Activated T-helper 1 cell treated with Interleukin-2 at 50 U/mL for 16 hours (primary cell): ENCODE measurements at places on chromosomes 5 and 9.

- DNase-seq = no peak
These were observed 28.9 kb downstream of the TMEM167A start for GRCh38 chr5:83048277-83048676.

GRCh38 chr5:167765352-167765751 is 526.1 kb upstream of the WWC1 start:
- DNase-seq = no peak

GRCh38 chr5:178352035-178352349 is 119.4 kb upstream of the PHYKPL start:
- DNase-seq = no peak

GRCh38 chr5:76855961-76856360 is 6.1 kb downstream of the S100Z start:
- peak; percentile 5 for DNase-seq

- no peak for DNase-seq
These were observed 2.8 kb upstream of the DUSP1 start for GRCh38 chr5:172773481-172774469.

- no peak for DNase-seq
These were observed 160.5 kb downstream of the FGF18 start for GRCh38 chr5:171579976-171580411.

DNA sequence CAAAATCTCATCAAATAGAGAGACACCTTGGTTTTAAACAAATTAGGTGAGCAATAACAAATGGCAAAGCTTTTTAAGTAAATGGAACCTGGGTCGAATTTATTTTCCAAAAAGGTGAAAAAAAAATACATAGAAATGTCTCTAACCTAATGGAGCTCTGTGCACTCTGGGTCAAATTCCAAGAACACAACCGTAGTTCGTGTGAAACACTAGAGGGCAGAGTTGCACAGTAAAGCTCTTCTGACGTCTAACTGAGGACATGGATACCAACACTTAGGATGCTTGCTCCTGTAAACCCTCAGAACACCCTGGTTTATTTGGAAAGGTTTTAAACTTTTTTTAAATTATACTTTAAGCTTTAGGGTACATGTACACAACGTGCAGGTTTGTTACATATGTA is 18.9 kb downstream of the MARCHF11 start:
- no peak for DNase-seq

DNA sequence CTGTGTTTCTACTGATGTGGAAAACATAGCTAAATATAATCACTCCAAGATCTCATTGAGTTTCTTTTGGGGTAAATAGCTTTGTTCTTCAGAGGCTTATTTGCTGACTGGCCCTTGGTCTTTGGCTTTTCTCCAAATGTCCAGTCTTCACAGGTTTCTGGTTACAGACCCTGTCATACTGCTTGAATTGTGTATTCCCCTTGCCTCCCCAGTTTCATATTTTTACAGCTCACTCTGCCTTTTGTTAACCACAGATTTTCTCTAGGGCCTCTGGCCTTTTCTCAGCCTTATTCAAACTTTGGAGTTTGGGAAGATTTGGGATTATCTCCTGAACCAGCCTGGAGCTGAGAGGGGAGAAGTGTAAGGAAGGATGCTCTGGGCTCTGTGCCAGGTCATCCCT is 23.9 kb downstream of the ISOC1 start:
- DNase-seq = no peak

- DNase-seq = no peak
These were observed 23.2 kb downstream of the TEX53 start for GRCh38 chr9:114634387-114634786.

GRCh38 chr5:139185589-139185988 is 12.6 kb downstream of the SIL1 start:
- no peak for DNase-seq

GRCh38 chr5:177301503-177302165 is 1.9 kb downstream of the RAB24 start:
- no peak for DNase-seq

- no peak for DNase-seq
These were observed 555.3 kb upstream of the ZNF462 start for GRCh38 chr9:106307670-106308069.

DNA sequence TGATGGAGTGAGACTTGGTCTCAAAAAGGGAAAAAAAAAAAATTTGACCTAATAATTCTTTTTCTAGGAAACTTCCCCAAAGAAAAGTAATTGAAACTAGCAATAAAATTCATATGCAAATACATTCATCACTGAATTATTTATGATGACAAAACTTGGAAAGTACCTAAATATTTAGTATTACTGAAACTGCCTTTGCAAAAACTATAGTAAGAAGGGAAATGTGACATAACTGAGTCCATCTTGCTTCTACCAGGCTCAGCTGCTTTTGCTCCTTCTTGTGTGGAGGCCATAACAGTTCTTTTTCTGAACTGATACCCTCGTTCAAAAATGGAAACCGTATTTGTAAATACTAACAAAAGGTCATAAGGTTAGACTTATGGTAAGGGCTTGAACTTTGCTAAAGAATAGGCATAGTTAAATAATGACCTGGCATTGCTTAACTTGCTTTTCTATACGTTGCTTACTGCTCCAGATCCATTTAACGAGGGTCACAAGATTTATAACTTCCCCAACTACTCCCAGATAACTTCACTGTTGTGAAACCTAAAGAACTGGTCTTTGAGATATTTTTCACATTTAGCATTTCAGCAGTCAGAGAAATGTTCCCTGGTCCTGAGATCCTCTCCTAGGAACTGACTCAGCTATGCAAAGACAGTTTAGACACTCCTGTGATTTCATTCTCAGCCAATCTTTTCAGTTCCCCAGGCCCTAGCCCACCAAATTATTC is 68.4 kb downstream of the CFAP95 start:
- DNase-seq = no peak

DNA sequence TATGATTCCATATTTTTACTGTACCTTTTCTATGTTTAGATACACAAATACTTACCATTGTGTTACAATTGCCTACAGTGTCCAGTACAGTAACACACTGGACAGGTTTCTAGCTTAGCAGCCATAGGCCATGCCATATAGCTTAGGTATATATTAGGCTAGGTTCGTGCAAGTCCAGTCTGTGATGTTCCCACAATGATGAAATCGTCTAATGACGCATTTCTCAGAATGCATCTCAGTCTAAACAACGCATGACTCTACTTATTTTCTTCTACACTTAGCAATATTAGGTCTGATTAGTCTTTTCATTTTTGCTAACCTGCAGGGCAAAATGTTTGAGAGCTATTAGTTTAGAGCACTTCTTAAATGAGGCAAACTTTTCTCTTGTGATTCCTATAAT is 22.7 kb downstream of the OR2S2 start:
- no peak for DNase-seq

- no peak for DNase-seq
These were observed 249.6 kb downstream of the DENND1A start for GRCh38 chr9:123680352-123680751.

- no peak for DNase-seq
These were observed 31.1 kb downstream of the FBXW11 start for GRCh38 chr5:171975262-171975876.

- DNase-seq = no peak
These were observed 18.7 kb downstream of the RMI1 start for GRCh38 chr9:83999141-83999918.

- no peak for DNase-seq
These were observed 19.2 kb downstream of the CETN3 start for GRCh38 chr5:90390326-90390725.

GRCh38 chr5:133423618-133424282 is 188.6 kb downstream of the FSTL4 start:
- peak; percentile 25 for DNase-seq

- no peak for DNase-seq
These were observed 1.3 kb downstream of the SH3RF2 start for GRCh38 chr5:145937432-145938250.

DNA sequence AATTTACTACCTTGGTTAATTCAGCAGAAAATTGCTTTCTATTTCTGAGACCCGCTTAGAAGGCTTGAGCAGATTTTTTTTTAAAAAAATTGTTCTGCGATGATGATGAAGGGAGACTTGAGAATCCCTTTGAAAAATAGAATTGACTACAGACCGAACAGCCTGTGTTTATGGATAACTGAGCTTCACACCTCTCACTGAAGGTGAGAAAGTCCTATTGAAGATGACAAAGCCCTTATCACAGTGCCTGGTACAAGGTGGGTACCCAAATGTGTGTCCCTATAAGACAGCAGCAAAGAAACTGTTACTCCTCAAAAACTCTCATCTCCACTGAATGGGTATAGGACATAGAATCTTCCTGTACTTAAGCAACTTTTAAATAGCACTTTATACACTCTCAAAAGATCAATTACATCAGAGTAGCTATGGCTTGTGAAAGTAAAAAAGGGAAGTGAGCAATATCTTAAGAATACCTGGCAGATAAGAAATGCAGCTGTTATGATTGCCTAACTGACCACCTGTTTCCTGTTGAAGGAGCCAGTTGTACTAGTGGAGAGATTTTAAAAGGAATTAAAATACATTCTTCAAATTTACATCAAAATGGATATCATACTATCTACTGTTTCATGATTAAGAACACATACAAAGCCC is 419.7 kb downstream of the CHSY3 start:
- DNase-seq = no peak

DNA sequence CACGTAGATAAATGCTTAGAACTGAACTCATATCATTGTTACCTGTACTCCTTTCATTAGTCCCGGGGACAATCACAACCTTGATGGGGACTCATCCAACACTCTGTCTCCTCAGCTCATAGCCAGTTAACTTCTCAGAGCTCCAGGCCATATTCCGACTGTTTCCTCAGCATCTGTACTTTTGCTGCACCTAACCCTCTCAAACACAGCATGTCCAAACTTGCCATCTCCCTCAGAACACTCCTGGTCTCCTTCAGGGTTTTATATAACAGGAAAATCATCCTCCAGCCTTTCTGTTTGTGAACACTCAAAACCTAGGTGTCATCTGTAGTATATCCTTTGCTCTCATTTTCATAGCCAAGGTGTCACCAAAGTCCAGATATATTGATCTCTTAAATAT is 150.5 kb downstream of the CDH6 start:
- no peak for DNase-seq

- no peak for DNase-seq
These were observed 137.8 kb upstream of the ANKH start for GRCh38 chr5:15009420-15009819.

GRCh38 chr5:148696187-148697036 is 42.1 kb upstream of the HTR4 start:
- DNase-seq = no peak

- DNase-seq = no peak
These were observed 17.1 kb downstream of the BTNL3 start for GRCh38 chr5:181005791-181006190.

GRCh38 chr9:88007291-88007650 is 32.9 kb upstream of the CDK20 start:
- DNase-seq = no peak

DNA sequence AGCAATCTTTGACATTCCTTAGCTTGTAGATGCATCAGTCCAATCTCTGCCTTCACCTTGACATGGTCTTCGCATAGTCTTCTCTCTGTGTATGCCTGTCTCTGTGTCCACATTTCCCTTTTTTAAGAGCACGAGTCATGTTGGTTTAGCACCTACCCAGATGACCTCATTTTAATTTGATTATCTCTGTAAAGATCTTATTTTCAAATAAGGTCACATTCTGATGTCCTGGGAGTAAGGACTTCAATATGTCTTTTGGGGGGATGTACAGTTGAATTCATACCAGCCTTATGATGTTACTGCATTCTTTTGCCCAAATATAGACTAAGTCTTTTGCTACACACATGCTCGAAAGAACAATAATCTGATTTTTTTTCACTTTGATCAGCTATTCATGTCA is 6.9 kb downstream of the KCTD16 start:
- no peak for DNase-seq

DNA sequence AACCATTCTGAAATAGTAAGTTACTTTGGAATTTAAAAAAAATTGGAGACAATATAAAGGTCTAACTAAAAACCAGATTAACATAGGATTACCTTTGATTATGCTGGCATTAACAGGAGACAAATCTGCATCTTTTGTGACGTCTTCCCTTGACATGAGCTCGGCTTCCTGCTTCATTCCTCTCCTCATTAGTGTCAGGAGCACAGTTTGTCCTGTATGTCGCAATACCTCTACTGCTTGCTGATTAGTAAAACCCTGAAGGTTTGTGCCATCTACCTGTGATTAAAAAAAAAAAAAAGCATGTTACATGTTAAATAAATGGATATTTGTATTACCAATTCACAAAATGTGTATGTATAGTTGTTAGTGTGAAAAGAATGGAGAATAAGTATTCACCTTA is 73.7 kb downstream of the MPDZ start:
- DNase-seq = no peak

GRCh38 chr5:136656811-136657210 is 291.5 kb upstream of the TRPC7 start:
- no peak for DNase-seq

- DNase-seq = no peak
These were observed 135.4 kb upstream of the MAP1B start for GRCh38 chr5:71971862-71972261.

DNA sequence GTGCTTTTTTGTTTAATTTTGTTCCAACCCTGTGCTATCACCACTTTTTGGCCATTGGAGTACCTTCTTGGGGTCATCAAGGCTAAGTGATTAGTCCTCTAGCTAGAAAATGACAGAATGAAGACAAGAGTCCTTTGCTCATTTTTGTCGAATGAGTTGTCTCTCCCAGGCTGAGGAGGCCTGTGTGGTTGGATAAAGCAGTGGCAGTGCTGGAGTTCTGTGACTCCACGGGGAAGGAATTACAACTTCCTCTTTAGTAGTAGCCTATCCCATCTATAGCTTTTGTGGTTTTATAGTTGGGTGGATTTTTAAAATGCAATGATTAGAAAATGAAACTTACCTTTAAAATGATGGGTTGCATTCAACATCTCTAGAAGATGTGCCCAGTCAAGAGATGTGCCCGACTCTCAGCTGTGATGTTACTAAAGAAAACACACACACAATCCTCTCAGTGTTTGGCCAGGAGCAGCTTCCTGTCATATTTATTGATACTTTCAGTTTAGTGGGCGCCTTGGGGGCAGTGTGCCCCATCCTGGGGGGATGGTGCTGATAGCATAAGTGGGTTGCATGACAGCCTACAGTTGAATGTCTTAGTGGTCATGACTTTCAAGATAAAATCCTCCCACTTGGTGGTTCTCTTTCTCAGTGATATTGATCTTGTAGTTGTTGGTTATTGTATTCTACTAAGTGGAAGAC is 11.9 kb downstream of the OTULINL start:
- no peak for DNase-seq

GRCh38 chr9:131673531-131673930 is 66.3 kb downstream of the RAPGEF1 start:
- no peak for DNase-seq

GRCh38 chr9:124468061-124468740 is 17.9 kb downstream of the ADGRD2 start:
- no peak for DNase-seq

- no peak for DNase-seq
These were observed 427.4 kb downstream of the CETN3 start for GRCh38 chr5:89981878-89982773.

GRCh38 chr9:125436613-125437443 is 175.2 kb downstream of the GAPVD1 start:
- DNase-seq = no peak

GRCh38 chr5:83474161-83474796 is 2.7 kb downstream of the VCAN start:
- DNase-seq = no peak

GRCh38 chr9:16121601-16122286 is 568.9 kb downstream of the CCDC171 start:
- no peak for DNase-seq
